ENCODE measurements at places on chromosomes 12 and 14. TPM values are rescaled to one million over a fixed set of nuclear protein-coding genes. Genes with fewer than 3 reads are reported as not detected.

The MMP19 gene
- total RNA-seq = 0.66 TPM

The KRT78 gene
- not detected for total RNA-seq

The HOXC4 gene
- 0.67 TPM for total RNA-seq

The ADGRD1 gene
- 5.3 TPM for total RNA-seq

The RAD51B gene
- 2.4 TPM for total RNA-seq

DNA sequence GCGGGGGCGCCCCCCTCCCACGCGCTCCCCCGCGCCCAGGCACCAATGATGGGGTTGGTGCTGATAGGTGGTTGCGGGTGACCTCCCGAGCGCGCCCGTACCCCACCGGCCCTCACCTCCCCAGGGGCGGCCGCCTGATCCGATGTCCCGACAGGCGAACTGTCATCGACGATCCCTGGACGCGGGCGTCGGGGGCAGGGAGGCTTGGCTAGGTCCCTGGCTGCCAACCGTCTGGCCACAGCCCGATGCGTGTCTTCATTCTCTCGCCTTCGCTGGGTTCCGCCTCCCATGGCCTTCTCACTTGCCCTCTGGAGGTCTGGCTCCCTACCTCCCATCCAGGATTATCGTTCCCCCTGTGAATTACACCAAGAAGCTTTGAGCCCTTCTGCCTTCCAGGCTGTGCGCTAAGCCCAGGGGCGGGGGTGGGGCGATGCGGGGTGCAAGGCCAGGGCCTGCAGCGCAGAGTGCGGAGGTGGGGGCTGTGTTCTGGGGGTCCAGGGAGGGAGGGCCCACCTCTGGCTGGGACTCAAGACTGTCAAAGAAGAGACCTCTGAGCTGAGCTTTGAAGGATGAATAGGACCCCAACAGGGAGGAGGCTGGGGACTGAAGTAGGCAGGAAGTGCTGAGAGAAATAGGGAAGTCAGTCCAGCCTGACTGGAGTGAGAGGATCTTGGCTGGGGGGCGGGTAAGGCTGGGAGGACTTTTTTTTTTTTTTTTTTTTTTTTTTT, 7.7 kb upstream of the RACGAP1 start:
- no peak for DNase-seq

GRCh38 chr14:57753821-57754220, 112.1 kb downstream of the SLC35F4 start:
- DNase-seq = no peak

GRCh38 chr14:79576424-79576823, 634.9 kb downstream of the DIO2 start:
- no peak for DNase-seq

DNA sequence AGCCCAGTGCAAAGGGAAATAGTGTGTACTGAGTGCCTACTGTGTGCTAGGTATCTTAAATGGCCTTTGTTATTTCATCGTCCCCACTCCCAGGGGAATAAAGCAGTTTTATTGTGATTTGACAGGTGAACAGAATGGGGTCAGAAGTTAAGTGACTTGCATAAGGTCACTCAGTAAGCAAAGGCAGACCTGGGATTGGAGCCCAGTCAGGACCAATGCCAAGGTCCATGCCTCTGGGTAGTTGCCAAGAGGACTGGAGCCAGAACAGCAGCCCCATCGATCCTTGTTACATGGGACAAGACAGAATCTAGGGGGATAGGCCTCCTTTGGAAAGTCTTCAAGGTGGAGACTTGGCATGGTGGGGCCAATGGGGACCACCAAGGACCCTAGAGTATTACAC, 227.4 kb upstream of the PWP1 start:
- DNase-seq = no peak

GRCh38 chr12:25839470-25839869, 119.0 kb upstream of the RASSF8 start:
- DNase-seq = no peak
